ENCODE measurements at places on chromosomes 4 and X.

DNA sequence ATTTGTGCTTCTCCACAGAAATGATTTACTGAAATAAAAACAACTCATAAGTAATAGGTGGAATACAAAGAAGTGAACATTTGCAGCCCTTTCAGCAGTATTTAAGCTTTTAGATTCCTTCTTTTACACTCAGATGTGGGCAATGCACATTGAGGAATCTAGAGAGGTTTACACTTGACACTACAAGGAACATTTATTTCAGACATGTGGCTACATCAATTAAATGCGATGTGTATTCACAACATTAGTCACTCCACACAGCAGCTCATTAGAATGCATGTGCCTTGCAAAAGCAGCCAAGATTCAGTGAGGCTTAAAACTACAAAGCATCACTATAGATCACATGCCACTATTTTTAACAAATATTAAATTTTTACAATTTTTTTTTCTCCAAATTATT, 480.7 kb downstream of the INPP4B start:
- no peak for DNase-seq

GRCh38 chr4:14787894-14788293, 214.4 kb upstream of the CPEB2 start:
- DNase-seq: no peak

- peak; percentile 1 for DNase-seq
Observed at GRCh38 chr4:8910822-8911315, 39.2 kb upstream of the HMX1 start.

- DNase-seq: no peak
Observed at GRCh38 chr4:52312722-52313121, 261.6 kb downstream of the SPATA18 start.

DNA sequence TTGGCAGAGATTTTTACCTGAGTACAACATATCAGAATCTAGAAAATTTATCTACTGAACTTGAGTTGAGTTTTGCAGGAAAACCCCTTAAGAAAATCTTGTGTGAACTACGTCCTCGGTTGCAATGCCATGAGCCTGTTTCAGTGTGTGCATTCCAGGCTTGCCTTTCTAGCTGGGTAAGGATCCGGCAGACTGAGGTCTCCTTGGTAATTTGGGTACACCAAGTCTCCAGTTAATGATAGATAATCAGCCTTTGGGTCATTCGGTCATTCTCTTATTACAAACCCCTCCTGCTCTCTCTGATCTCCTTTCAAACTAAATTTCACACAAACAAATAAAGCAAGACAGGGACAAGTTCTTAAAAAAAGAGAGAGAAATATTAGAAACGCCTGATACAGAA, 5.9 kb upstream of the HAND2 start:
- DNase-seq: no peak

GRCh38 chr4:39390603-39391002, 16.1 kb upstream of the KLB start:
- DNase-seq: no peak

GRCh38 chr4:113419631-113420030, 341.9 kb downstream of the CAMK2D start:
- no peak for DNase-seq

DNA sequence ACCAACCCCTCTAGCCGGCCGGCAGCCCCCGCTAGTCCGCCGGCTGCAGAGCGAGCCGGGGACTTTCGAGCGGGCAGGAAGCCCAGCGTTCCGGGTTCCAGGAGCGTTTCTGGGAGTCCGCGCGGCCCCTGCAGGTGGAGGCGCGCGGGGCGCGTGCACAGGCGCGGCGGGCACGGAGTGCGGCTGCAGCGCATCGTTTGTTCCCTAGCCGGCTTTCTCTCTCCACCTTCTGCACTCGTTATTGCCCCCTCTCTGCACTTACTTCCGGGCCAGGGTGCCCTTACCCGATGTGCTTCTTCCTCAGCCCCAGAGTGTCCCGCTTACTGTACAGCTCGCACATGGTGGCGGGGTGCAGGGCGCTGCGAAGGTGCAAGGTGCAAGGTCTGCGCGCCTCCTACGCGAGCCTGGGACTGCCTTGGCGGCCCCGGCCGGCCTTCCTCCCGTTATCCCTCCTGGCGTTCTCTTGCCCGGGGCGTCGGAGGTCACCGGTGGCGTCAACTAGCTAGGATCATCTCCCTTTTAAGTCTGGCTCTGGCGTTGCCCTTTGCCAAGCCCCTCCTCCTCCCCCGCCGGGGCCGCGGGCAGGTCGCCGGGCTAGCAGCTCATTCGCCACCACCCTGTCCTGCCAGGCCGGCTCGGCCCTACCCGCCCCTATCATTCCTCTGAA, at the start of gene ETNPPL:
Gene ETNPPL, minus strand, starts transcription at position 495 of the 667 bp plus-strand sequence. Its CDS starts 155 bp downstream, at position 340.
- peak; percentile 82 for DNase-seq

- no peak for DNase-seq
Observed at GRCh38 chr4:91611782-91612181, 692.0 kb upstream of the GRID2 start.

DNA sequence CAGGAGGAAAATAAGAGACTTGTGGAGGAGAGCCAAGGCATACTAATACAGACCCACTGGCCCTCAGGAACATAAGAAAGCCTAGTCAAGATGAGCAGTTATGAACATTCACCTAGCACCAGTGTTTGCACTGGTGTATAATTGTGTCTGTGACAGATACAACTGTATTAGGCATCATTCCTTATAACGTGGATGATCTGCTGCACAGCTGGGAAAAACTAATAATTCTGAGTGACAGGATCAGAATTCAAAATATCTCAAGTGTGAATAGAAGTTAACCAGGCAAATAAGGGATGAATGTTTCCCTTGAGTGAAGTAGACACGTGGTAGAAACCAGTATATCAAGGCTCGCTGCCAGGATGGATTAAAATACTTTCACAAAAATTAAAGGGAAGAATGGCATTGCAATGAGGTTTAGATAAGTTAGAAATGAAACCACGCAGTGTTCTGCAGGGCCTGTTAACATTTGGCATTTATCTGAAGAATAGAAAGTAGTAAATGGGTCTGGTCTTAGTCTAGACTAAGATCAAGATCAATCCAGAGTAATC, 325.9 kb downstream of the EPHA5 start:
- DNase-seq: no peak

- DNase-seq: no peak
Observed at GRCh38 chr4:177016541-177017141, 223.9 kb upstream of the VEGFC start.

GRCh38 chr4:22264261-22264660, 251.6 kb downstream of the ADGRA3 start:
- no peak for DNase-seq

DNA sequence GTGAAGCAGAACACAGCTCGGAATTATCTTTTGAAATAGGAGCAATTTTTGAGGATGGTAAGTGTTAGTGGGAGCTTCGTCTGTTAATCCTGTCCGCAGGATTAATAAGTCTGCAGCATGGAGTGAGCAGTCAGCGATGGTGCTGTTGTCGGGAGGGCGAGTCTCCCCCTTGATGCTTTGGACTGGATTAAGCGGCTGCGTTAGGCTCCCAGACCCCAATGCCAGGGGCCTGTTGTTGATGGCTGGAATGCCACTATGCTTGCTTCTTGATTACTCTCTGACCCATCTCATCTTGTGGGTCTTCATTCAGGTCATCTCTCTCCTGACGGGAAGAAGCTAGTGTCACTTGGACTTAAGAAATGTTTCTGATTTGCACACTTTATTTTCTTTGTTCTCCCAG, 332.6 kb downstream of the ARHGAP10 start:
- no peak for DNase-seq

GRCh38 chr4:1216869-1217294, 32.0 kb downstream of the CTBP1 start:
- no peak for DNase-seq

DNA sequence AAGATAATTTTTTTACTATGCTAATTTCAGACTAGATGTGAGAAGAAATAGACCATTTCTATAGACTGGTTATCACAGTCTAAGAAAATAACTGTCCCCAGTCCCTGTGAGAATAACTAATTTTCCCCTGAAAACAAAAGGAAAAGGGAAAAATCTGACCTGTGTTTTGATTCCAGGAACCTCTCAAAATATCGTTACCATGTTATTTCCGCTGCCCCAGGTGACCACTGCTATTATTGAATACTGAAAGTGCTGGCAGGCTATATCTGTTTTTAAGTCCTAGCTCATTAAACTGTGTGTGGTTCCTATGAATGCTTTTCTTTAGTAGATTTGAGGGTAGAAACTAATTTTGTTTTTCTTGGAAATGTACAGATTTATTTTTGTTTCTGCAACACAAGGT, 83.6 kb downstream of the GAB1 start:
- no peak for DNase-seq

DNA sequence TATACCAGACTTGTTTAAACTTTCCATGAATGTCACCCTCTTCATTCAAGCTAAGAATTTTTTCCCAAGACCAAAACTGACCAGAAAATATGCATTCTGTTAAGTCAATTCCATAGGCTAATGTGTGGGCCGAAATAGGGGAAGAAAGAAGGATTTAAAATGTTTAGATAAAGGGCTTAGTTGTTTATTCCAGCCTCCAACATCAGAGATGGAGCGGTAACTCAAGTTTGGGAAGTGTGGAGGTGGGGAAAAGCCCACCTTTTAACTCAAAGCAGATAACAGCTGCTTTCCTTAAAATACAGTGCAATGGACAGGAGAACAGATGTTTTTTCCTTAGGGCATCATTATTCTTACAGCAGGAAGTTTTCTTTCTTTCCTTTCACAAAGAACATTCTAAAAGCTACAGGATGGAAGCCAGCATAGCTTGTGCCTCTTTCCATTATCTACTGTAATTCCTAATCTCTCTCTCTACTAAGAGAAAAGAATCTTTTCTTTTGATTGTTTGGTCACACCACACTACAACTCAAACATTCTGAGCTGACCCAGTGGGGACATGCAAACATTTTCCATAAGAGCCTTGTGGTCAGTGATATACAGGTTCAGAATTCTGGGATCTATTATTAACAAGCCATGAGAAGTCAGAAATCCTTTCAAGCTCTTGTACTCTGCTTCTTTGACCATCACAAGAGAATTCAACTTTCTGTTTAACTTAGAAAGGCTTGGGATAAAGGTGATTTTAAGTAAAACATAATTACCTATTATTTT, 101.6 kb downstream of the PDE5A start:
- no peak for DNase-seq

GRCh38 chr4:508675-509638, 9.9 kb downstream of the PIGG start:
- DNase-seq: no peak

GRCh38 chr4:15427161-15427560, 672 bp upstream of the C1QTNF7 start:
- no peak for DNase-seq

- DNase-seq: no peak
Observed at GRCh38 chr4:151548708-151549107, 139.7 kb downstream of the FHIP1A start.

DNA sequence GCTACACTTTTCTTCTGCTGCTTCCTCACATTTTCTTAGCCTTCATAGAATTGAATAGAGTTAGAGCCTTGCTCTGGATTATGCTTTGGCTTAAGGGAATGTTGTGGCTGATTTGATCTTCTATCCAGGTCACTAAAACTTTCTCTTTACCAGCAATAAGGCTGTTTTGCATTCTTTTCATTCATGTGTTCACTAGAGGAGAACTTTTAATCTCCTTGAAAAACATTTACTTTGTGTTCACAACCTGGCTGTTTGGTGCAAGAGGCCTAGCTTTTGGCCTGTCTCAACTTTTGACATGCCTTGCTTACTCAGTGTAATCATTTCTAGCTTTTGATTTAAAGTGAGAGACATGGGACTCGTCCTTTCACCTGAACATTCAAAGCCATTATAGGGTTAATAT, 87.7 kb upstream of the RAB40AL start:
- DNase-seq: no peak

- no peak for DNase-seq
Observed at GRCh38 chr4:101464596-101464995, 117.3 kb upstream of the PPP3CA start.

GRCh38 chrX:55489314-55490009, at the start of gene USP51:
Gene USP51 (minus strand): TSS chrX:55489848. CDS start chrX:55488939, 909 bp downstream.
- peak; percentile 43 for DNase-seq
